ENCODE measurements at places on chromosomes 11 and 22.

DNA sequence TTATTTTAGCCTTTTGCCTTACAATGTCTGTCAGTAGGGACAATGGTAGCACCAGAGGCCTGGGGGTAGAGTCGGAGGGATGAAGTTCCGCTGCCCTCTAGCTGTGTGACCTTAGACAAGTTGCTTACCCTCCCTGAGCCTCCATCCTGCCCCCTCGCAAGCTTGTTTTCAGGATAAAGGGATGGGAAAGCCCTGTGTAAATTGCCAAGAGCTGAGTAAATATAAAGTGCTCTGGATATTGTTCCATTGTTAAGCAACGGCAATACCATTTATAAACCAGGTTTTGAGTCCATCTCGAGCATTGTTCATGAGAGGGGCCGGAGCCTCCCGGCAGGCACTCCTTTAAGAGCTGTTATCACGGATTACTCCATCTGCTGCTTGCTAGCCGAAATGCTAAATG is 72.9 kb downstream of the ZBTB16 start:
- no peak for DNase-seq

DNA sequence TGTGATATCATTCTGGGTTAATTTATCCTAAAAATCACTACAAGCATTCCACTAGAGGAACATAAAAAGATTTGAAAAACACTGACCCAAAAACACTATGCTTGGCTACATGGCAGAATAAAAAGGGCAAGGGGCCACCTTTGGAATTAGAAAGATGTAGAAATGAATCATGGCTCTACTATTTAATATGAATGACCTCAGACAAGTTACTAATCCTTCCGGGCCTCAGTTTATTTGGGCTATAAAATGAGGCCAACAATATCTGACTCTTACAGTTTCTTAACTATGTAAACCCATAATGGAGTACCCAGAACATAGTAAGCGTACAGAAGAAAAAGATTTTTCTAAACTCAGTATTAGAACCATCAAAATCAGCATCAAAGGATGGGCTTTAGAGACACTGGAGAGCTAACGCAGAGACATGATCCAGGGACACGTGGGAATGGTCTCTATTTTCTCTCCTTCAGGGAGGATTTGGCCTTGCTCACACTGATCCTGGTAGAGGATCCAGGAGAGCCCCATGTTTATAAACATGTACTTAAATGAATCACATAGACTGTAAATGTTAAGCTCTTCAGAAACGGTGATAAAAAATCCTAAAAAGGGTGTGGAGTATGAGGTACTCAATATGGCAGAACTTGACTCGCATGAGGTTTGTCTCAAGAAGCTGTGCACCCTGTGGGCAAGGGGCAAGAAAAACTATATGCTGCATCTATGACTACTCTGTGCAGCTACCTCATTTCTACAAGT is 288.4 kb upstream of the PITPNB start:
- DNase-seq = no peak

- DNase-seq = peak; percentile 78
Observed at GRCh38 chr11:65417702-65418430, 4.7 kb upstream of the NEAT1 start.

- DNase-seq = no peak
Observed at GRCh38 chr11:132409573-132410355, 1039.3 kb downstream of the NTM start.

GRCh38 chr11:8247312-8247711 is 16.4 kb downstream of the LMO1 start:
- DNase-seq = peak; percentile 60

- no peak for DNase-seq
Observed at GRCh38 chr11:19432370-19433061, 191.8 kb upstream of the E2F8 start.

- DNase-seq = no peak
Observed at GRCh38 chr22:48098243-48098920, 1335.9 kb downstream of the TBC1D22A start.

DNA sequence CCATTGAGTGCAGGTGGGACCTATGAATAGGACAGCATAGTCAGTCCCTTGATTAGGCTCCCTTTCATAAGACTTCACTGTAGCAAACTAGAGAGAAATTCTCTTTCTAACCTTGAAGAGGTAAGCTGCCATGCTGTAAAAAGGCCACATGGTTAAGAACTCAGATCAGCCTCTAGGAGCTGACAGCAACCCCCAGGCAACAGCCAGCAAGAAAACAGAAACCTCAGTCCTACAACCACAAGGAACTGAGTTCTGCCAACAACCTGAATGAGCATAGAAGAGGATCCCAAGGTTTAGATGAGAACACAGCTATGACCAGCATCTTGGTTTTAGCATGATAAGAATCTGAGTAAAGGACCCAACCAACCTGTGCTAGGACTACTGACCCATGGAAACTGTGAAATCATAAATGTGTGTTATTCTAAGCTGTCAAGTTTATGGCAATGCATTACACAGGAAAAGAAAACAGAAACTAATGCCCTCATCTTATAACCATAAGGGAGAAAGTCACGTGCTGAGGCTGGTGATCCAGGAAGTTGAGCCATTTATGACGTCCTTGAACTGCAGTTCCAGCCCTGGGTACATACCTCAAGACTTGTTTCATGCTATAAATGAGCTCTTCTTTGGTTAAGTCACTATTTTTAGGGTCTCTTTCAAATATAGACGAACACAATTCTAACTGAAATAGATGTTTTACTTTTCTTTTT is 43.3 kb downstream of the RAB38 start:
- no peak for DNase-seq

DNA sequence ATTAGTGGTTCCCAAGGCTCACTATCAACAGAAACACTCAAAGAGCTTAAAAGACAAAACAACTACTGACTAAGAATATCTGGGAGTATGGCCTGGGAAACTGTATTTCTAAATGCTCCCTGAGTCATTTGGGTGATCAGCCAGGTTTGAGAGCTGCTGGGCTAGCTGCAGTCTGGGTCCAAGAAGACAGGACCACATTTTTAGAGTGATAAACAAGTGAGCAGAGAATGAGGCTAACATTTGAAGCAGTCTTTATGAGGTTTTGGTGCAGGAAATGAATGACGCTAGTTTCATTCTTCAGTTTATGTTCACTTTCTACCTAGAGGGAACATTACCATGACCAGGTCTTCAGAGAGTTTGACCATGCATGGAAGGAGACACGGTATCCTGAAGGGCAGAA is 97.7 kb downstream of the TEAD1 start:
- no peak for DNase-seq

DNA sequence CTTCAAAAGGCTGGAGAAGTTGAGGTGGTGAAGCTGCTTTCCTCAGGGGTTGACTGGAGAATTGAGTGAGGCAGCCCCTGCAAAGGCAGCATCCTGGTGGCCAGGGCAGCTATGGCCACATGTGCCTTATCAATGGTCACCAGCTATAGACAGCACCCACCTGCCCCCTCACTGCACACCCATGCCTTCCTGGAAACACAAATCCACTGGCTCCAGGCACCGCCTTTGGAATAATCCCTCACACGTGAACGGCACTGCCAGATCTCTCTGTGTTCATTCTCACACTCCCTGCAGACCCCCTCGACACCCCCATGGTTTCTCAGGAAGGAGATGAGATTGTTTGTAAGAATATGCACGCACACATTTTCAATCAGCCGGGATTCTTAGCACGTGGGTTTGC is 1297.8 kb downstream of the TBC1D22A start:
- no peak for DNase-seq

DNA sequence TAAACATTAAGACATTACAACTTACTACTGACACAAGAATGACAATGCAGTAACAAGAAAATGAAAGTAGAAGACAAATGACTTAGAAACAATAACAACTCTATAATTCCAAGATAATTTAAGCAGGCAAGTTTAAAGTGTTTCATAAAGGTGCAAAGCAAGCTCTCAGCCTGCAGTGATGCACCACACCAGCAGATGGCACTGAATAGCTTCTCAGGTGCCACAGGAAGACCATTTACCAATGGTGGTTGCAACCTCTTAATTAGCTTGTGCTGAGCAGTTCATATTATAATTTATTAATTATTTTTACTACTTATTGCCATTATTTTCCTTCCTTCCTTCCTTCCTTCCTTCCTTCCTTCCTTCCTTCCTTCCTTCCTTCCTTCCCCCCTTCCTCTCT is 60.6 kb downstream of the NXPE2 start:
- peak; percentile 62 for DNase-seq

DNA sequence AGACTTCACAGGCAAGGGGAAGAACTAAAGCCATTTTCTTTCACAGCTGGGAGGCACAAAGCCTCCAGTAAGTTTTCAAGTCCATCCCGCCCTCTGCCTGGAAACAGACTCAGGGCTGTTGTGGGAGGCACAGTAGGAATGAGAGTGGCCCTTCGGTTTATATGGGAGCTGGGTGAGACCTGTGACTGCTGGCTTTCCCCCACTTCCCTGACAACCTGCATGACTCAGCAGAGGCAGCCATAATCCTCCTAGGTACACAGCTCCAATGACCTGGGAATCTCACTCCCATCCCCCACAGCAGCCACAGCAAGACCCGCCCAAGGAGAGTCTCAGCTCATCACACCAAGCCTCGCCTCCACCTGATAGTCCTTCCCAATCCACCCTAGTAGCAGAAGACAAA is 12.1 kb upstream of the TMEM45B start:
- no peak for DNase-seq

DNA sequence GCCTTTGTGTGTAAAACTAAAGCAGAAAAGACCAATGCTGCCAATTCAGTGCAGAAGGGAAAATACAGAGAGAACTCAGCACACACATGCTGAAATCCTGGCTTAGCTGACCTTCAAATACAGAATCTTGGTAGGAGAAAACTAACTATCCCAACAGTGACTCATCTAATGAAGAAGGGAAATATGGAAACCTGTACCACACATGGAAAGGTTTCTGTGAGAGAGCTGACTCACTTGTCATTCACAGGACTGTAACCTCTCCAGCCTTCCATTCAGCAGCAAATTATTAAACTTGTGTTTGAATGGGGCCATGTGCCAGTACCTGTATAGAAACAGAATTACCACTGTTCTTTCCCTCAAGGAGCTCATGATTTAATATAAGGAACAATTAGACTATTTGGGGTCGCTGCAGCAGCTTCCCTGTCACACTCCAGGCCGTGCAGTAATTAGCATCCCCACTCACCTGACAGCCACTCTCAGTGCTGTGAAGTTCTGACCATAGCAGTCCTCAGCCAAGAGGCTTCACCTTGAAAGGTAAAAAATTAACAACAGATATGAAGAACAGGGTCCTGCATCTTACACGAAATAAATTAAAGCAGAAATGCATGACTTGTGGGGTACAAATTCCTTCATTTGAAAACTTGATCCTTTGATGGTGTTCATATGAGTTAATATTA is 53.9 kb downstream of the MSANTD4 start:
- DNase-seq = no peak

DNA sequence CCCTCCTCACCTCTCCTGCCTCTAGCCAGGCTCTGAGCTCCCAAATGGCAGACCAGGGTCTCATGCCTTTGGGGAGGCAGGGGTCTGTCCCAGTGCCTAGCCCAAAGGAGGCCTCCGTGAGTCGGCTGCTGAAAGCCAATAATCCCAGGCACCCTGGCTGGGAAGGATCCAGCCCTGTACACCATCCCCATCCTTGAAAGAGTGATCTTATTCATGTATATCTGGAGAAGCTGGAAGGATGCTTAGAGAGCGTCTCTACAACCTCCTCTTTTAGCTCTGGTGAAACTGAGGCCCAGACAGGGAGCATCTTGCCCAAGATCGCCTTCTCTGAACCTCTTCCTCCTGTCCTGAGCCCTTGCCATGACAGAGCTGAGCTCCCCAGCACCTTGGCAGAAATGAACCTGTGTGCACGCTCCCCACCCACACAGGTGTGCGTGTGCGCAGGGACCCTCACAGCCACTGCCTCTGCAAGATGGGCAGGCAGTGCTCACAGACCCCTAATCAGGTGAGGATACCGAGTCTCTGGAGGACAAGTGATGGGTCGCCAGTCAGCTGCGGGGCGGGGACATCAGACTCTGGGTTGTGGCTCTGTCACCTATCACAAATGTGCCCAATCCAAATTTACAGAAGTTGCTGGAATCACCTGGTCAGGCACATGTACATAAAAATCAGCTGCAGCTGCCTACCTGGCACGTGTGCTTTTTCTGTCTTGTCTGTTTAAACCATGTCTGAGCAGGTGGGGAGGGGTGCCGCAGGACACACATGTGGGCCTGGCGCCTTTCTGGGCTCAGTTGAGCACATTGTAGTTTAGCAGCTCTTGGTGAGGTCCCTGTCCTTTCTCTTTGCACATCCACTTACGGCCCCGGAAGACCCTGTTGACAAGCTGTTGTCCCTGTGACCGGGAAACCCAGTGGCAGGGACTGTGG is 49.3 kb upstream of the WNT7B start:
- DNase-seq = no peak

GRCh38 chr11:95404370-95404769 is 173.4 kb upstream of the SESN3 start:
- DNase-seq = no peak

DNA sequence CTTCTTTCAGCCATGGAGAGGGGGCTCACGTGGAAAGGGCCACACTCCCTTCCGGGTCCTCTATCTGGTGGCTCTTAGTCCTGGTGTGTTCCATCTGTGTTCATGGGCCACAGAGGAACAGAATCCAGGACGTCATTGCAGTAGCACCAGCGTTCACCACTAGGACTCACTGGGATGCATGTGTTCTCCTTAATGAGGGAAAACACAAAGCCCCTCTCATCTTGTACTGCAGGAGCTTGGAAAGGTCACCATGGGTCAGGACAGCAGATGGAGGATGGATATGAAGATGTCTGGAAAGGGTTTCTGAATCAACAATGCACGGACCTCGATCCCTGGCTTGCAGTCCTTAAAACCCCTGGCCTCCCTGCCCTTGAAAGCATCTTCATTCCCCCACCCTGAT is 113.8 kb upstream of the THY1 start:
- DNase-seq = no peak

DNA sequence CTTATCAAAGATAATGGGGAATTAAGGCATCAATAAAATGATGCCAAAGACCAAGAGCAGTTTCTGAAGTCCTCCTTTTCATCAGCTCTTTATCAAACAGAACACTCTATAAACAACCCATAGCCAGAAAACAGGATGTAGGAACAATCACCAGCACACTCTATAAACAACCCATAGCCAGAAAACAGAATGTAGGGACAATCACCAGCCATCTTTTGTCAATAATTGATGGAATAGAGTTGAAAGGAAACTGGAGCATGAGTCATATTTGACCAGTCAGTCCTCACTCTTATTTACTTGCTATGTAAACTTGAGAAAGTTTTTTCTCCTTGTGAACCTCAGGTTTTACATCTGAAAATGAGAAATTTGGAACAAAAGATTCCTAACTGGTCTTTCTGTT is 10.0 kb downstream of the MS4A2 start:
- no peak for DNase-seq

All from activated CD8-positive, alpha-beta memory T cell treated with anti-CD3 and anti-CD28 coated beads, Interleukin-2, amount 50 U/mL, for 48 hours (primary cell).